Vagina (tissue), 2 donors: ENCODE measurements at places on chromosomes 1 and 21.

- no peaks in the 10 kb centered on the region for H3K4me1 ChIP-seq
- no peak overlapping the region for H3K4me3 ChIP-seq
- no peak for DNase-seq
These were observed 244.7 kb downstream of the RRAGC start for GRCh38 chr1:38614861-38615260.

- no peak for DNase-seq
- no peak overlapping the region for H3K27ac ChIP-seq
- H3K4me3 ChIP-seq, result no peak overlapping the region
- H3K4me1 ChIP-seq, result peaks cover 27% of the 10 kb centered on the region
- no peaks in the 10 kb centered on the region for H3K27me3 ChIP-seq
These were observed 27.4 kb downstream of the AK4 start for GRCh38 chr1:65175171-65176055.

- no peak overlapping the region for H3K27ac ChIP-seq
- no peak overlapping the region for H3K4me3 ChIP-seq
- H3K27me3 ChIP-seq, result no peaks in the 10 kb centered on the region
- no peaks in the 10 kb centered on the region for H3K36me3 ChIP-seq
- no peak for DNase-seq
These were observed 78.2 kb downstream of the SKI start for GRCh38 chr1:2306151-2306978.

- no peak for DNase-seq
- H3K36me3 ChIP-seq, result peaks cover 10% of the 10 kb centered on the region
- no peak overlapping the region for H3K4me3 ChIP-seq
- no peak overlapping the region for H3K27ac ChIP-seq
- H3K27me3 ChIP-seq, result no peaks in the 10 kb centered on the region
These were observed 52.0 kb downstream of the ZNHIT6 start for GRCh38 chr1:85656256-85656655.

DNA sequence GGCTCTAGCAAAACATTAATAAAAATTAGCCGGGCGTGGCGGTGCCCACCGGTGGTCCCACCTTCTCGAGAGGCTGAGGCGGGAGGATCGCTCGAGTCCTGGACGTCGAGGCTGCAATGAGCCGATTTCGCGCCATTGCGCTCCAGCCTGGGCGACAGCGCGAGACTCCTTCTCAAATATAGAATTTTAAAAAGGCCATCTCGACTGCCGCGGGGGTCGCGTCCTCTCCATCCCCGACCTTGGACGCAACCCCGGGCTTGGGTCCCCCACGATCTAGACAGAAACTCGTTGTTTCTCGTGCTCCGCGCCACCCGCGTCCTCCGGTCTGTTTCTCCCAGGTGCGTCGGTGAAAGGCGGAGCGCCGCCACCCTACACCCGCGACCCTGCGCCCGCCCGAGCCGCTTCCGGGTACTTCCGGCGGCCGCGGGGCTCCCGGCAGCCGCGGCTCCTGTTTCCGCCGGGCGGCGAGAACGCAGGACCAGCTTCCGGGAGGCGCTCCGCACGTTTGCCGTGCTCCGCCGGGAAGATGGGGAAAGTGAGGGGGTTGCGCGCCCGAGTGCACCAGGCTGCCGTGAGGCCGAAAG lies at the start of gene SLX9:
SLX9 (plus strand) TSS at position 498 of the 584 bp plus-strand sequence; CDS start at position 527, 29 bp downstream.
- H3K4me1 ChIP-seq, result peaks cover 34% of the 10 kb centered on the region
- DNase-seq, result no peak
- H3K4me3 ChIP-seq, result peak within 1 kb of the TSS; percentile 98
- no peaks in the 10 kb centered on the region for H3K27me3 ChIP-seq
- no peaks in the 10 kb centered on the region for H3K36me3 ChIP-seq

DNA sequence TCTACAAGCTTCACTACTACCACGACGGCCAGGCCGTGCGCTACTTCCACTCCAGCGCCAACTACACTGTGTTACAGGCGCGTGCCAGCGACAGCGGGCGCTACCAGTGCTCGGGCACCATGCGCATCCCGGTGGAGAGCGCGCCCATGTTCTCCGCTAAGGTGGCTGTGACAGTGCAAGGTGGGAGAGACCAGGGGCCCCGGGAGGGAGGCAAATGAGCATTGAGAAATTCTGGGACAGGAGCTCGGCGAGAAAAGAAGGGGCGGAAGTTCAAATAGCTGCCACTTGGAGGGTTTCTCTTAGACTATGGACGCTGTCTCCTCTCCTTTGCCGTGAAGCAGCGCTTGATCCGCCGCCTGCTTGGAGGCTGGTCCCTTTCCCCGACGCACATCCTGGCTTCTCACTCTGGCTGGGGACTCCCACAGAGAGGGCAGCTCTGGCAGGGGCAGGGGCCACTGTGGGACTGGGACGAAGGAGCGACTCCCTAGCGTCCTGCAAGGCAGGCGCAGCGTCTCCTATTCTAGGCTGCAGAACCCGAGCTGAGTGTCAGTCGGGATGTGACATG lies 4.6 kb downstream of the FCRLB start:
- peak; percentile 89 for DNase-seq
- peak overlapping the region; percentile 82 for H3K4me3 ChIP-seq
- peaks cover 15% of the 10 kb centered on the region for H3K4me1 ChIP-seq
- H3K36me3 ChIP-seq, result no peaks in the 10 kb centered on the region
- H3K27me3 ChIP-seq, result no peaks in the 10 kb centered on the region
- peak overlapping the region; percentile 94 for H3K27ac ChIP-seq

GRCh38 chr1:212630158-212630900 lies 21.8 kb downstream of the ATF3 start:
- H3K36me3 ChIP-seq, result no peaks in the 10 kb centered on the region
- no peak overlapping the region for H3K4me3 ChIP-seq
- H3K27ac ChIP-seq, result no peak overlapping the region
- DNase-seq, result no peak
- H3K4me1 ChIP-seq, result peaks cover 3% of the 10 kb centered on the region

- no peak overlapping the region for H3K27ac ChIP-seq
- no peaks in the 10 kb centered on the region for H3K36me3 ChIP-seq
- H3K4me1 ChIP-seq, result no peaks in the 10 kb centered on the region
- DNase-seq, result no peak
- no peaks in the 10 kb centered on the region for H3K27me3 ChIP-seq
These were observed 607.9 kb upstream of the TMPRSS15 start for GRCh38 chr21:19011451-19011850.

GRCh38 chr1:218498056-218498938 lies 153.2 kb downstream of the TGFB2 start:
- DNase-seq, result no peak
- peak overlapping the region; percentile 16 for H3K4me3 ChIP-seq
- peak overlapping the region; percentile 65 for H3K27ac ChIP-seq
- H3K4me1 ChIP-seq, result peaks cover 22% of the 10 kb centered on the region

- DNase-seq, result no peak
- no peaks in the 10 kb centered on the region for H3K36me3 ChIP-seq
- H3K4me1 ChIP-seq, result no peaks in the 10 kb centered on the region
These were observed 134.7 kb downstream of the ST6GALNAC3 start for GRCh38 chr1:76209238-76209637.

DNA sequence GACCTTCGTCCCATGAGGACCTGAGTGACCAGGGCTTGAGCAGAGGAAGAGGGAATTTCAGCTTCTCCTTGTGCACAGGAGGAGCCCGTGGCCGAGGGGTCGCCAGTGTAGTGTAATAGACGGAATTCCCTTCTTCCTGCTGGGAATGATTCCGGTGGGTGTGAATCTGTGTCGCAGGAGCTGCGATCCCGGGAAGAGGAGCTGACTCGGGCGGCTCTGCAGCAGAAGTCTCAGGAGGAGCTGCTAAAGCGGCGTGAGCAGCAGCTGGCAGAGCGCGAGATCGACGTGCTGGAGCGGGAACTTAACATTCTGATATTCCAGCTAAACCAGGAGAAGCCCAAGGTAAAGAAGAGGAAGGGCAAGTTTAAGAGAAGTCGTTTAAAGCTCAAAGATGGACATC lies 34.4 kb downstream of the MAP3K21 start:
- H3K4me3 ChIP-seq, result no peak overlapping the region
- DNase-seq, result no peak
- no peak overlapping the region for H3K27ac ChIP-seq
- H3K27me3 ChIP-seq, result no peaks in the 10 kb centered on the region
- H3K4me1 ChIP-seq, result no peaks in the 10 kb centered on the region
- no peaks in the 10 kb centered on the region for H3K36me3 ChIP-seq

- no peaks in the 10 kb centered on the region for H3K36me3 ChIP-seq
- H3K27ac ChIP-seq, result no peak overlapping the region
- no peak overlapping the region for H3K4me3 ChIP-seq
- no peaks in the 10 kb centered on the region for H3K27me3 ChIP-seq
These were observed 52.0 kb upstream of the TINAGL1 start for GRCh38 chr1:31524186-31524901.

DNA sequence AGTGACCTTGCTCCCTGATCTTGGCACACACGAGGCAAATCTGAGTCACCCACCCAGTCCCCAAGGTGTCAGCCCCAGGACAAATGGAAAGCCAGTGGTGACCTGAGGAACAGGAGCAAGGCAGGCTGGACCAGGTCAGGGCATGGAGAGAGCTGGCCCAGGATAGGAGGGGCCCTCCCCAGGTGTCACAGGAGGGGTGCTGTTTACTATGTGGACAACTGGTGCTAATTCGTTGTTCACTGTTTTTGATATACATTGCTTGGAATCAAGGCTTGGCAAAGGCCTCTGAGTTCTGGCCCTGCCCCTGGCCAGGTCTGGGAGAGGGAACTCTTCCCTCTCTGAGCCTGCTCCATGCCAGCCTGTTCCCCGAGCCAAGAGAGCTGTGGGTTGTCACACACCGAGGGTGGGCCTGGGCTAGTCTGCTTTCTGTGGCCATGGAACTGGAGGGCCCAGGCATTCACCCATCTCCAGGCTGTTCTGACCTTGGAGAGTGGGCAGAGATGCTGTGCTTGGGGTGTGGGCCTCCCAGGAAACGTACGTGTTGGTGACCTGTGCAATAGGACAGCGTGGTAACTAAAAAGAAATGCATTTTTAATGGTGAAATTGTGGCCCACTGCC lies 41.8 kb downstream of the CRYAA start:
- no peak overlapping the region for H3K27ac ChIP-seq
- peaks cover 5% of the 10 kb centered on the region for H3K4me1 ChIP-seq
- H3K27me3 ChIP-seq, result no peaks in the 10 kb centered on the region
- no peaks in the 10 kb centered on the region for H3K36me3 ChIP-seq
- H3K4me3 ChIP-seq, result no peak overlapping the region
- no peak for DNase-seq

DNA sequence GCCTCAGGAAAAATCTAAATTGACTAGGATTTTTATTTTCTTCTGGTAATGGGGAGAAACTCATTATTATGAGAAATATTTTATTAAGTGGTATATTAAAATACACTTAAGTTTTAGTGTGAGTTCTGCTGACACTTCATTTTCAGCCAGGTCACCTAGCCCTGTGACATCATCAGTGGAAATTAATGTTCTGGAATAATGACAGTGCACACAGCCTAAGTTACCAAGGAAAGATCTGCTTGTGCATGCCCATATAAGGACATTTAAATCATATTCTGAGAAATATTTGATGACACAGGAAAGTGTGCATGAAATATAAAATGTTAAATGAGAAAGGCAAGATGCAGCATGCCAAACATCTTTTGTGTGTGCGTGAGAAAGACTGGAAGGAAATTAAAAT lies 102.0 kb downstream of the KIF14 start:
- no peaks in the 10 kb centered on the region for H3K27me3 ChIP-seq
- DNase-seq, result no peak
- no peaks in the 10 kb centered on the region for H3K36me3 ChIP-seq
- H3K27ac ChIP-seq, result no peak overlapping the region
